Psoas muscle (tissue), 8 donors: ENCODE measurements at places on chromosomes 3 and 15.

DNA sequence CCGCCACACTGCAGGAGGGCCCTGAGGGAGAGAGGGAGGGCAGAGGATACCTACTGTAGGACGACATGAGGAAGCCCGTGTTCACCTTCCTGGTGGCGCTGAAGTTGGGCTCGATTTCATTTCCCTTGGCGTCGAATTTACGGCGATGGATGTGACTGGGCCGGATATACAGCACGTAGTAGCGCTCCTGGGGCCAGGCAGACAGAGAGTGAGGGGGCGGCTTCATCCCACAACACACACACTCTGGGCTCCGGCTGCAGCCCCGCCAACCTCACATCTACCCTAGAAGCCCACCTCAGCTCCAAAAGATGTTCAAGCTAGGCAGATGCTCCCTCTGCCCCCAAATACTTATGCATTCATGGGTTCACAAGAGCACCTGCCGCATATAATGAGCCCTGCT lies 4.5 kb downstream of the ARPIN start:
- H3K27ac ChIP-seq, result no peak overlapping the region
- no peaks in the 10 kb centered on the region for H3K27me3 ChIP-seq
- H3K36me3 ChIP-seq, result peaks cover 63% of the 10 kb centered on the region
- DNase-seq, result no peak
- H3K4me1 ChIP-seq, result peaks cover 6% of the 10 kb centered on the region

- H3K36me3 ChIP-seq, result no peaks in the 10 kb centered on the region
- H3K27ac ChIP-seq, result no peak overlapping the region
- H3K4me3 ChIP-seq, result no peak overlapping the region
- DNase-seq, result no peak
- H3K4me1 ChIP-seq, result no peaks in the 10 kb centered on the region
These were observed 142.8 kb downstream of the POLR2M start for GRCh38 chr15:57849317-57849716.

DNA sequence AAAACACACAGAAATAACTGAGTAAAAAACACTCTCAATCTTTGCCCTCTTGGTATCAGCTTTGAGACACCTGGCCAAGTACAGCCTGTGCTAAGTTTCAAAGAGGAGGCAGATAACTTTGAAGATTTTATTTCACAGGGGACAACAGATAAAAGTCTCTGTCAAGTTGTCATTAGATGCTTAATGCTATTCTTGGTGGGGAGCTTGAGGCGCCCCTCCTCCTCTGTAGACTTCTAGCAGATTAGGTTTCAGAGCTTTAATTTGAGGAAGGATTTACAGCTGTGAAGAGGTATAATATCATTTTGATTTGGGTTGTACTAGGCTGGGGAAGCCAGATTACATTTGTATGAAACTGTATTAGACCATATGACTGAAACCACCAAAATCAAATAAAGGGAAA lies 620.3 kb downstream of the FHIT start:
- no peaks in the 10 kb centered on the region for H3K36me3 ChIP-seq
- no peak overlapping the region for H3K4me3 ChIP-seq
- no peak for DNase-seq
- H3K27me3 ChIP-seq, result no peaks in the 10 kb centered on the region
- no peaks in the 10 kb centered on the region for H3K4me1 ChIP-seq

DNA sequence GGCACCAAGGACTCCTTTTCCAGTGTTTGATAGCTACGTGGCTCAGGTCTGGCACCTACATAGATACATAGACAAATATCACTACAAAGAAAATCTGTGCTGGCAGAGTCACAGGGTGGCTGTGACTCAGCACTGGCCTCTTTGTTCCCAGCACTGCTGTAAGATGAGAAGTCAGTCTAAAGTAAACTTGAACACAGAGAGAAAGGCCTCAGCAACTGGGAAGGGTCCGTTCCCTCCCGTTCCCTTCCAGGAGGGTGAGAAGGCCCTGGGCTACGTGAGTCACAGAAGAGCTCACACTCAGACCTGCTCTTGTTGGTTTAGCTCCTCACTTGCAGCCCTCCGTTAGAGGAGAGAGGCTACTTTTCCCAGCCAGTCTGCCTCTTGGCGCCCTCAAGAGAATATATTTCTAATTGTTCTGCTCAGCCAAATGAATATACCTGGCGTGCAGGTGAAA lies 23.1 kb downstream of the ANXA2 start:
- DNase-seq, result peak; percentile 64
- peak overlapping the region; percentile 79 for H3K27ac ChIP-seq
- H3K4me3 ChIP-seq, result peak overlapping the region; percentile 26
- peaks cover 60% of the 10 kb centered on the region for H3K36me3 ChIP-seq
- H3K4me1 ChIP-seq, result peaks cover 96% of the 10 kb centered on the region

- no peak overlapping the region for H3K27ac ChIP-seq
- H3K36me3 ChIP-seq, result peaks cover 97% of the 10 kb centered on the region
- H3K27me3 ChIP-seq, result no peaks in the 10 kb centered on the region
- H3K4me3 ChIP-seq, result no peak overlapping the region
- H3K4me1 ChIP-seq, result no peaks in the 10 kb centered on the region
These were observed 61.3 kb downstream of the KLHL25 start for GRCh38 chr15:85733416-85733815.
